Activated CD8-positive, alpha-beta memory T cell treated with anti-CD3 and anti-CD28 coated beads for 4 hours (primary cell): ENCODE measurements at places on chromosomes 5 and 9.

DNA sequence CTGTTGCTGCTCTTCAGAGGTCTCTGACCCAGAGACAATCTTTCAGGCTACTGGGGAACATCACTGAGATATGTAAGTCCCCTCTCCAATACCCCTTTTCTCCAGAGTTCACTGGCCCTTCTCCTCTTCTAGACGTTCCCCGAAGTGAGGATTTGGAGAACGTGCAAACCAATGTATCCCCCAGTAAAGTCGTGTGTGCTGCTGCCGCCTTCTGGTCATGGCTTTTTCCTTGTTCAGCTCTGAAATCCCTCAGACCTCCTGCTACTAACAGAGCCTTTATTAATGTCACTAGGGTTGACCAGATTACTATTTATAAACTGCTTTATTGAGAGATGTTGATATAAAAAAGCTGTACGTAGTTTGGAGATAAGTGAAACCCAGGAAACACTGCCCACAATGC lies 1028.6 kb downstream of the CDH9 start:
- no peak for DNase-seq

- DNase-seq, result no peak
Measured at GRCh38 chr5:26148569-26149107, 889.7 kb downstream of the CDH9 start.

- DNase-seq, result no peak
Measured at GRCh38 chr5:161851691-161852299, 3.9 kb downstream of the GABRA1 start.

- no peak for DNase-seq
Measured at GRCh38 chr5:92472981-92473566, 1090.0 kb upstream of the ARRDC3 start.

DNA sequence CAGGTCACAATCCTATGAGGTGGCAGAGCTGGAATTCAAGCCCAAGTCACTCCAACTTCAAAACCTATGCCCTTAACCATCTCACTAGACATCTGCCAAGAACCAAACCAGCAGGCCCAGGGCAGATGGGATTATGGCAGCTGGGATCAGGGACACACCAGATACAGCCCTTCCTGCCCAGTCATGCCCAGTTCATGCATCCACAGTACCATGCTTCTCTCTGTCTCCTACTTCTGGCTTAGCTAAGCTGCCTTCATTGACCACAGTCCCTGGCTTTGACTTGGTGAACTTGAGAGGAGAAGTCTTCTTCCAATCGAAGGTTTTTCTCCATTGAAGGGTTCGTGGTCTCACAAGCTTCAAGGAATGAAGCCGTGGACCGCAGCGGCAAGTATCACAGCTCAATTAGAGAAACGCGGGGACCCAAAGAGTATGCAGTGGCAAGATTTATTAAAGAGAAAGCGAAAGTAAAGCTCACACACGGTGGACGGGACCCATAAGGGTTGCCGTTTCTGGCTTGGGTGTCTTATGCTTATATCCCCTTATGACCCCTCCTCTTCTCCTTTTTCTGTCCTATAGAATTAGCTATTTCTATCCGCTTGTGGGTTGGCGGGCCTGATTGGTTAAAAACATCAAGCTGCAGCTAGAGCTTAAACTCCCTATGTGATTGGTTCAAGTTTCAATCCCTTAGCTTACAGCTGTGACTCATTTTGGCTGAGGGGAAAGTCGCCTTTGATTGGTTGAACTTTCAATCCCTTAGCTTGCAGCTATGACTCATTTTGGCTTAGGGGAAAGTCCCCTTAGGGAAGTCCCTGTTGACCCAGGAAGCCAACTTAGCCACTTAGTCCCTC lies 101.2 kb downstream of the TRIM36 start:
- DNase-seq, result no peak

GRCh38 chr5:160626322-160626721 lies 204.7 kb downstream of the PTTG1 start:
- no peak for DNase-seq

DNA sequence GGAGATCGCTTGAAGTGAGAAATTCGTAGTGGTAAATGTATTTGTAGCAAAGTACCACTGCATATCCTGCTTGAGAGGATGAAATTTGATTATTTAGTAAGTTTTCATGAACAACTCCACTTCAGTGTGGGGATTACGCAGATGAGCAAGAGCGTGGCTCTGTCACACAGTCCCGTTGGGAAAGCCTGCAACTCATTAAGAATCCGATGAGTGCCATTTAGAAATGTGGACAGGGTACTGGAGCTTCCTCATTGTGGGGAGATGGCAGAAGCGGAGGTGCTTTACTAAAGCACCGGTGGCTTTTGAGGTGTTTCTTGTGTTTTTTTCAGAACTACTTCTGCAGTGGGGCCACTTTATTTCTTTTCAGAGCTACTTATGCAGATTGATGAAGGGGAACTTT lies 1.4 kb downstream of the TJP2 start:
- no peak for DNase-seq

DNA sequence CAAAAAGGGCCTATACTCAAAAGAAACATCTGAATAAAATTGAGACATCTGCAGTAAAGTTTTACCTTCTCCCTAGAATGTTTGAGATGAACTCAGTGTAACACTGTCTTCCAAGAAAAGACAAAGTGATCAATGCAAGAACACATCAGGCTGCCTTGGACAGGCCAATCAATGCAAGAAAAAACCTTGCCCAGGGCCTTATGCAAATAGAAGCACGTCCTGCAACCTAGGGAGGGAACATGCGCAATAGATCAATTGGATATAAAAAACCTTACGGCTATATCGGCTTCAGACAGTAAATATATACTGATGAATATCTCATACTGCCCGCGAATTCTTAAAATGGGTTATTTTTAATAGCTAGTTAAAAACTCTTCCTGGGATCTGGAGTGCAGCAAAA lies 66.4 kb upstream of the POU5F2 start:
- no peak for DNase-seq

GRCh38 chr5:56853698-56854097 lies 38.3 kb downstream of the MAP3K1 start:
- DNase-seq, result no peak

DNA sequence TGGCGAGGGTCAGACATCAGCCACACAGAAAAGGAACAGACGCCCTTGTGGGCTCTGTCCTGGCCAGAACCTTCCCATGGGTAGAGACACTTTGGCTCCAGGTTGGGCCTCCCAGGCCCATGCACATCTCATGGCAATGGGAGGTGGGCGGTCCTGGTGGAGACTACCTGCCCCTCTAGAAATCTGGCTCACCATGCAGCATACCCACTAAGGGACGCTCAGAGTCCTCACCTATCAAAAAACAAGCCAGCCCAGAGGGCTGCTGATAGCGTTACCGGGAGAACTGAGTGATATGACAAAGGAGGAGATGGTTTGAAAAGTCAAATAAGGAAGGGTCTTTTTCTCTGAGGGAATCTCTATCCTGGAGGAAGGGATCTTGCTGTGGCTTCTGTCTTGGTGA lies 62.1 kb downstream of the C5orf15 start:
- DNase-seq, result no peak

- no peak for DNase-seq
Measured at GRCh38 chr5:174736331-174736721, 11.9 kb downstream of the MSX2 start.

DNA sequence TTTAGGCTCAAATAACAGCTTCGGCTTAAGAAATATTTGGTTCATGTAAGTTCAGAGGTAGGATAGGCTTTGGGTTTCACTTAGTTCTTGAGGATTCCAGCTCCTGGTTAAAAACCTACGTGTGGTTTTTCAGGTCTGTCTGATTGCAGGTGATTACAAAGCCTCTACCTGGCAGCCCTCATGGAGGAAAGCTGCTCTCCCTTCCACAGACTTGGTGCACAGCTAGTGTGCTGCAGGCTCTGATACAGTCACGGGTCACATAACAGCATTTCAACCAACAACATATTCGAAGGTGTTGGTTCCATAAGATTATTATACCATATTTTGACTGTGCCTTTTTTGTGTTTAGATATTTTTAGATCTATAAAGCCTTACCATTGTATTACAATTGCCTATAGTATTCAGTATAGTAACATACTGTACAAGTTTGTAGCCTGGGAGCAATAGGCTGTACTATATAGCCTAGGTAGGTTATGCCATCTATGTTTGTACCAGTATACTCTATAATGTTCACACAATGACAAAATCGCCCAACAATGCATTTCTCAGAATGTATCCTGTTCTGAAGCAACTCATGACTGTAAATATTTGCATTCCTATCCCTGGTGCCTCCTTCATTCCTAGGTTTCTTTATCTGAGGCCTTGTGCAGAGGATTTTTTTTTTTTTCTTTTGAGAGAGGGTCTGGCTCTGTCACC lies 8.0 kb upstream of the DCP2 start:
- no peak for DNase-seq

- no peak for DNase-seq
Measured at GRCh38 chr5:160260881-160261815, 31.8 kb downstream of the FABP6 start.

DNA sequence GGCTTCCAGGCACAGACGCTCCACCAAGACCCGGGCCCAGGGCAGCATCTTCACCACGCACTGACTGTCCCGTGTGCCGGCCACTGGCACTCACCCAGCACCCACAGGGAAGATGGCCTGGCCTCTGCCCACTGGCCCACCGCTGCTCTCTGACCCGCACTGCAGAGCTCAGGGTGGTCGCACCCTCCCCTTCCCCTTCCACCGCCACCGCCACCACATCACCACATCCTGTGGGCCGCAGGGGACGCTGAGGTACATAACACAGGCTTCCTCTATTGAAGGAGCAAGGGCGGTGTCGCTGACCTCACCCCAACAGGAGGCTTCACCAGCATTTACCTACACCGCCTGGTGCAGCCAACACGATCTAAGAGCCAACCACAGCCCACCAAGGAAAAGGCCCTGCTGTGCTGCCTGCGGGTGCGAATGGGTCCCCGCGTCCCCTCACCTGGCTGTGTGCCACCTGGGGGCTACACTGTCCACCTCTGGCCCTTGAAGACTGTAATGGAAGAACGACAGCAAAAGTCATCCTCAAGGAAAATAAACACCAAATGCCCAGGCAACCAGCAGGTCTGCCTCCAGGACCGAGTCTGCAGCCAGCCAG lies 101.8 kb downstream of the CAMSAP1 start:
- no peak for DNase-seq

- no peak for DNase-seq
Measured at GRCh38 chr9:103991698-103992097, 102.4 kb upstream of the SMC2 start.

DNA sequence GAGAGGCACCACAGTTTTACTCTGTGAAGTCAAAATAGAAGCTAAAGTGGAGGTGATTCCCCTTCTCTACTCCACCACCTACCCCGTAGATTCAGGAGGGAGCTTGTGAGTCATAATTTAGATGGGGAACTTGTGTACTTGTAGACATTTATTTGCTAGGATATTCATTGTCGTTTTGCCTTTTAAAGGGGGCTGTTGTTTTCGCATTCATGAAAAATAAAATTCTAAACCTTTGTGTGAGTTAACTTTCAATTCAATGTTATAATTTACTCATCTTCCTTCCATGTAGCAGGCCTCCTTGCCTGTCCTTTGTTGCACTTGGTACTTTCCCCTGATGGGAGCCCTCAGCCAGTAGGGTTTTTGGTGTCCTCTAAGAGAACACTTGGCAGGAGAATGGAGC lies 22.0 kb downstream of the SECISBP2 start:
- no peak for DNase-seq

- DNase-seq, result no peak
Measured at GRCh38 chr5:135266303-135266635, 132.8 kb downstream of the MACROH2A1 start.

GRCh38 chr9:137482094-137482781 lies 23.1 kb upstream of the NSMF start:
- DNase-seq, result no peak
